ENCODE measurements at places on chromosomes 3 and 15.

- no peak for DNase-seq
Observed at GRCh38 chr3:64773137-64773536, 85.3 kb upstream of the ADAMTS9 start.

DNA sequence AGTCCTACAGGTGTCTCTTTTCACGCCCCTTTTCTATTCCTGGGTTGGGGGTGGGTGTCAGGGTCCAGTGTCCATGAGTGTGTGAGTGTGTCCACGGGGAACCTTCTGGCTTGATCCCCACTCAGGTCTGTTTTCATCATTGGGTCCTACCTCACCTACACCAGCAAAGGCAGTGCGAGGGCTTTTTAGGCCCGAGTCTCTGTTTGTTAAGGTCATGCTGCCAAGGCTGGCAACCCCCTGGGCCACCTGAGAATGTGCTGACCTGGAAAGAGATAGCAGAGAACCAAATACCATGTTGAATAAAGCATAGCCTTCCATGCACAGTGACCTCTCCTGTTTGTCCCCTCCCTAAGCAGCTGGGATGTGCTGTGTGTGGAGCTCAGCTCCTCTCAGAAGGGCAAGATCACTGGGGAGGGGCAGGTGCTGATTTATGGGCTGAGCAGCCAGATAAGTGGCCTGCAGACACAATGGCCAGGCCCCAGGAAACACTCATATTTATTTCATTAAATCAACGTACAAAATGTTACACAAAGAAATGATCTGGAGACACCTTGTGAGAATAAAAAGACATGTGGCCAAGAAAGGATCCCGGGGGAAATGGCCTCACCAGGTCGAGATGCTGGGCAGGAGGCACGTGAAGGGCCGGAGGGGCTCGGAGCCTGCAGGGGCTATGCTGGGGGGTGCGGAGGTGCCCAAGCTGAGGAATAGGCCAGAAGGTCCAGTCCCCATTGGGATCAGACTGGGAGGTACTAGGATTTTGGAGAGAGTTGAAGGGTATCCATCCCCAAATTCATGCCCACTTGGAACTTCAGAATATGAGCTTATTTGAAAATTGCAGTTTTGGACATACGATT, 36.1 kb downstream of the RAB6B start:
- DNase-seq: no peak

DNA sequence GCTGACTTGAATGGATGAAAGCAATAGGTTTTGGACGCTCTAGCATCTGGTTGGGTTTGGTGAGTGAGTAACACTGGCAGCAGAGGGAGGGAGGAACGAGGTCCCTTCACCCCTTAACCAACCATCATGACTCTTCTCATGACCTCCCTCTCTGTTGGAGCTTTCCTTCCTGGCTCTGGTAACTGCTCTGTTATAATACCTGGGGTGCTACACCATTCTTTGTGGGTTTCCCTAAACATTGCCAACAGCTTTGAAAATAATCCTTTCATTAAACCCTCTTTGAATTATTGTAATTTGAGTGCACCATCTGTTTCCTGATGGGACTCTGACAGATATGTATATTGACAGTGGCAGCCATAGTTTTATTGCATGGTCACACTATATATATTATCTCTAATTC, 146.2 kb upstream of the PTPRG start:
- no peak for DNase-seq

- no peak for DNase-seq
Observed at GRCh38 chr3:143668924-143669790, 179.1 kb downstream of the SLC9A9 start.

DNA sequence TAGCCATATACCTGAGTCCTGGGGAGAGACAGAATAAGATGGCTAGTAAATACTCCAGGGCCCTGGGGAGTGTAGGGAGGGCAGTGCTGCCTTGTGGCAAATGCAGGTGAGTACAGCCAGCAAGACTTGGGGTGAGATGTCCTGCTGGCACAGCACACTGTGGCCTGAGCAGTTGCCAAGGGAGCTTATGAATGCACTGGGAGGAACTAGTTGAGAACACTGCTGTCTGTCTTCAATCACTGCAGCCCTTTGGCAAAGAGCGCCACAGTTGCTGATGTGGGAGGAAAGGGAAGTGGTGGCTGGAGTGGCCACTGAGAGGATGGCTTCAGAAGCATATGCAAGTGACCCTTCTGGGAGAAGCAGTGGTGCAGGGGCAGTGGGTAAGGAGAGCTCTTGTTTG, 264.6 kb downstream of the RORA start:
- DNase-seq: no peak

DNA sequence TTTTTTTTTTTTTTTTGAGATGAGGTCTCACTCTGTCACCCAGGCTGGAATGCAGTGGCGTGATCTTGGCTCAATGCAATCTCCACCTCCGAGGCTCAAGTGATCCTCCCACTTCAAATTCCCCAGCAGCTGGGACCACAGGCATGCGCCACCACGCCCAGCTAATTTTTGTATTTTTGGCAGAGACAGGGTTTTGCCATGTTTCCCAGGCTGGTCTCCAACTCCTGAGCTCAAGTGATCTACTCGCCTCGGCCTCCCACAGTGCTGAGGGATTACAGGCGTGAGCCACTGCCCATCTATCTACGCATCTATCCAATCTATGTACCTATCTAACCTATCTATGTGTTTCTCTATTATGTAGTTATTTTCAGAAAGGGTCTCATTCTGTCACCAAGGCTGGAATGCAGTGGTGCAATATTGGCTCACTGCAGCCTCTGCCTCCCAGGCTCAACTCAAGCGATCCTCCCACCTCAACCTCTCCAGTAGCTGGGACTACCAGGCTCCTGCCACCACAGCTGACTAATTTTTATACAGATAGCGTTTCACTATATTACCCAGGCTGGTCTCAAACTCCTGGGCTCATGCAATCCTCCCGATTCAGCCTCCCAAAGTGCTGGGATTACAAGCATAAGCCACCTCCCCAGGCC, 20.2 kb upstream of the GPX1 start:
- DNase-seq: peak; percentile 95

GRCh38 chr3:191143224-191143623, 55.8 kb upstream of the OSTN start:
- no peak for DNase-seq

DNA sequence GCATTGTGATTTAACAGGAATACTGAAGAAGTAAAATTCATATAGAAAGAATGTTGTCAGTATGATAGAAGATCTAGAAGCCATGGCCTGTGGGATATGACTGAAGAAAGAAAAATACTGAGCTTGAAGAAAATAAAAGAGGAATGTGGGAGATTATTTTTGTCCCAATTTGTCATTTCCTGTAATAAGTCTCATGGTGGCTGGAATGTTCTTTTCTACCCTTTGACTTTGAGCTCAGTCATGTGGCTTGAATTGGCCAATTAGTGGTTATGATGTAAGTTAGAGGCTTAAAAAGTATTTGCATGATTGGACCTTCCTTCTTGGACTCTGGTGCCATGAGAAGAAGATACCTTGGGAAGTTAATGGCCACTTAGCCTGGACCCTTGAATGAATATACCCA, 14.1 kb downstream of the APH1B start:
- DNase-seq: peak; percentile 99
